ENCODE measurements at places on chromosomes 6 and 20. TPM values are rescaled to one million over a fixed set of nuclear protein-coding genes. Genes with fewer than 3 reads are reported as not detected.

DNA sequence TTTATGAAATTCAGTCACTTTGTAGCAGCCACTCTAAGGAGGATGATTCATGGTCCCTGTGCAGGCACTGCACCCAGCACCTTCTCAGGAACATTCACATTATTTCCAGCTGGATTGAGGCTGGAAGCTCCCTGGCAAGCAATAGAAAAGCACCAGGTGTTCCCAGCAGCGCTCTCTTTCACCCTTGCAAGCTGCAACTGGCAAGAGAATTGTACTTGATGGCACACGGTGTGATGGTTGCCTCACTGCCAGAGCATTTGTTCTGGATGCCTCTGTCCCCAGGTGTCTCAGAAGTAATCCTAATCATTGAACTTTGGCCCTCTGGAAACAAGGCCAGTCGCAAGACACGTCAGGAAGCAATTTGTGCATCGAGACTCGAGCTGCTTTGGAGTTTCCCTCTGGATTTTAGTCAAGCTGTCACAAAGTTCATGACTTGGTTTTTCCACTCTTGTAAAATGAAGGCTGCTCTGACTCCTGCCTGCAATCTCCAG lies 24.9 kb upstream of the PHACTR2 start:
- H3K4me3 ChIP-seq = no peak overlapping the region
- H3K4me1 ChIP-seq = no peaks in the 10 kb centered on the region
- H3K27ac ChIP-seq = no peak overlapping the region

- H3K27me3 ChIP-seq = no peaks in the 10 kb centered on the region
- no peaks in the 10 kb centered on the region for H3K4me1 ChIP-seq
- H3K4me3 ChIP-seq = no peak overlapping the region
- DNase-seq = no peak
Observed at GRCh38 chr20:9427430-9428291, 86.7 kb upstream of the LAMP5 start.

DNA sequence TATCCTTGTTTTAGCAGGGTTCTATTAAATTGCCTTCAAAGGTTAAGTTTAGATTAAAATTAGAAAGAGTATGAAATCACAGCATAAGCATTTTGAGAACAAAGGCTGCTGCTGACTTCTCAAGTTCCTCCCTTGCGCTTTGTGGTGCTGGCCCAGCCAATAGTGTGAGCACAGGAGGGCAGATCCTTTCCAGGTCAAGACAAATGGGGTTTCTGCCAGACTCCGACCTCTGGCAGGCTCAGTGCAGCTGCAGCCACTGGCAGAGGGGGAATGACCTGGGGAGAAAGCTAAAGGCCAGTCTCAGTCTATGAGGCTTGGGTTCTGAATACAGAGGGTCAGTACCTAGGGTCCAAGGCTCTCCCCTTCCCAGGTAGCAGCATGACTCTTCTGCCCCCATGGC lies 27.0 kb downstream of the CLIC5 start:
- no peaks in the 10 kb centered on the region for H3K4me1 ChIP-seq
- H3K27me3 ChIP-seq = no peaks in the 10 kb centered on the region
- no peak overlapping the region for H3K4me3 ChIP-seq
- H3K27ac ChIP-seq = no peak overlapping the region
- DNase-seq = peak; percentile 14

DNA sequence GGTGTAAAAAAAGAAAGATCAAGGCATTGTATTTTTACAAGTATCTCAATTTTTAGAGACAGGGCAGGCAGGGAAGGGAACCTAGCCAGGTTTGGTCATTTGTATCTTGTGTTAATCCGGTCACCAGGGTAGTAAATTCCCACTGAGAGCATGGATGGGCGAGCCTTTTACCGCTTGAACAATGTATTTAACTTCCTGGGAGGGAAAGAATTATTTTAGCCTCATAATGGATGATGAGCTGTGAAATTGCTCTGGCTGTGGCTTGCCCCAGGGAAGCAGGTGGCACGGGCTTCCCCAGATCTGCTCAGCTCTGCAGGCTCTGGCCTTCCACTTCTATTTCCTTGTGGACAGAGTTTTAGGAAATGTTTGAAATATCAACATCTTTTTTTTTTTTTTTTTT lies 72.9 kb downstream of the TOX2 start:
- H3K4me3 ChIP-seq = no peak overlapping the region
- no peak for DNase-seq
- no peak overlapping the region for H3K27ac ChIP-seq
- H3K27me3 ChIP-seq = no peaks in the 10 kb centered on the region
- H3K4me1 ChIP-seq = no peaks in the 10 kb centered on the region

DNA sequence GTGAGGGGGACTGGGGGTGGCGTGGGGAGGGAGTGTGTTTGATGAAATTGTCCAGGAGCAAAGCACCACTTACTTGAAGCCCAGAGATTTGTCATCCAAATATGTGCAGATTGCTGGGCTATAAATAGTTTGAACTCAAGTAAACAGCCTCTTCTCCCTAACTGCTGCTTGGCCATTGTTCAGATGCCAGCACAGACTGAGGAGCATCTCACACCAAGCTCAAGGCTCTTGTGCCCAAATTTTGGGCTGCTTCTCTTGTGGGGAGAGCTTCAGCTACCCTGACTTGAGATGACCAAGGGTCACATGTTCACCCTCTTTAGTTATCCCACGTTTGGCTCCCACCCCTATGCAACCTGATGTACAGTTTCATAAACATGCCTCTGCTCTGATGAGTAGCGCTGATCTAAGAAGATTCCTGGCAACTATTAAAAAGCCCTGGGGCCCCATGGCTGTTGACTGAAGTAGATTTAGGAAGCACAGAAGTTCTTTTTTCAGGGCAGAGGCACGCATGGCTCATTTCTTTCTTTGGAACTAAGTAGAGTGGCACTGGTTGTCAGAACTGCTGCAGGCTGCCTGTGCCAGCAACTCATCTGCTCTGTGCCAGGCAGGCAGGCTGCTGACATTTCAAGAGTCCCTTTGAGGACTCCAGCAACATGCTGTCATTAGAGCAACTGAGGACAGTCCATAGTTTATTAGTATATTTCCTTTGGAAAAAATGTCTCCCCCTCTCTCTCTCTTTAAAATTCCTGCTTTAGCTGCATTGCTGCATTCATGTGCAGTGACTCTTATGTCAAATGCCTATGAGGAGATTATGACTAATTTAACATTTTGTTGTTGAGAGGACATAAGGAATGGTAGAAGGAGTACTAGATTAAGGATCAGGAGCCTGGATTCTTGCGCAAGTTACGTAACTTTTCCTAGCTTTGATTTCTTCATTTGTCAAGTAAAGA lies 9.6 kb upstream of the PKIG start:
- H3K27me3 ChIP-seq = no peaks in the 10 kb centered on the region
- DNase-seq = peak; percentile 68
- H3K36me3 ChIP-seq = no peaks in the 10 kb centered on the region
- no peak overlapping the region for H3K4me3 ChIP-seq
- H3K27ac ChIP-seq = peak overlapping the region; percentile 91

DNA sequence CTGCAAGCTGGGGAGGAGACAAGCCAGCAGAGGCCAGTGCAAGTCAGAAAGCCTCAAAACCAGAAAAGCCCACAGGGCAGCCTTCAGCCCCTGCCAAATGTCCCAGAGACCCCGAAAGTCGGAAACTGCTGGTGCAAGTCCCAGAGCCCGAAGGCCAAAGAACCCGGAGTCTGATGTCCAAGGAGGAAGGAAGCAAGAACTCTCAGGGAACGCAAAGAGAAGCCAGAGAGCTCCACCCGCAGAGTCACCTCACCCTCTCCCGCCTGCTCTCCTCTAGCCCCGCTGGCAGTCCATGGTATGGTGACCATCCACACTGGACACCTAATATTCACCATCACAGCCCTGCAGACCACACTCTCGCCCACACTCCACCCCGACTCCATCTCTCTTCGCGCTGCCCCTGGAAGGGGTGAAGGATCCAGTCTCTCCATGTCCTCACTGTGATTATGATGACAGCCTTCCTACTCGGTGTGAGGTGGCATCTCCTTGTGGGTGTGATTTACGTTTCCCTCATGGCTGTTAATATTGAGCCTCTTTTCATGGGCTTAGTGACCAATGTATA lies 10.6 kb downstream of the ULBP3 start:
- H3K27me3 ChIP-seq = no peaks in the 10 kb centered on the region
- no peak overlapping the region for H3K27ac ChIP-seq
- no peak overlapping the region for H3K4me3 ChIP-seq
- no peak for DNase-seq

DNA sequence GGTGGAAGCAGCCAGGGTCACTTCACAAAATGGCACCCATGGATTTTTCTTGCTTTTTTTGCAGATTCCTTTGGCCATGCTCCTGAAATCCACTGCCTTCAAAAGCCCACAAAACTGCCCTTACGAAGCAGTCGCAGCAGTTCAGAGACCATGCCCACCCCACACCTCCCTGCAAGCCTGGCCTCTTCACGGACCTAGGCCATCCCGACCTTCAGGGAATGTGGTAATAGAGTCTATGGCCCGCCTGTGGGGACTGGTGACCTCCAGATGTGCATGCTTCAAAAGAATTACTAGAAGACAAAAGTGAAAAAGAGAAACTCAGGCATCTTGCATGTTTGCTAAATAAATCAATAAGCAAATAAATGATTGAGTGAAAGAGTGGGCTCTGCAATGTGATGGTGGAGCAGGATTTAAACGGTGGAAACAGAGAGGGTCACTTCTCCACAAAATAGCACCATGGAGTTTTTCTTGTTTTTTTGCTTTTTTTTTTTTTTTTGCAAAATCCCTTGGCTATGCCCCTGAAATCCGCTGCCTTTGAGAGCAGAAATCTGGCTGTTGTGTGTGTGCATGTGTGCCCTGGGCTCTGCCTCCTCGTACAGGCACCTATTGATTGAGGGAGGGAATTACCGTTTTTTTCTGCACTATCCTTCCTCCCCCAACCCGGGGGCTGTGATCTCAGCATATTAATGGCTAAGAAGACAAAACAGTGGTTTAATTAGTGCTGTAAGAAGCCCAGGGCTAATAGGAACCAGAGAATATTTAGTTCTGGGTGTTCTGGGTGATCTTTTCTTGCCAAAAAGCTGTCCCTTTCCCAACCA lies 107.4 kb downstream of the PXDC1 start:
- H3K27me3 ChIP-seq = no peaks in the 10 kb centered on the region
- H3K4me1 ChIP-seq = no peaks in the 10 kb centered on the region
- no peak overlapping the region for H3K27ac ChIP-seq
- H3K36me3 ChIP-seq = no peaks in the 10 kb centered on the region
- no peak for DNase-seq

GRCh38 chr20:64082126-64082731 lies 2.0 kb downstream of the LKAAEAR1 start:
- DNase-seq = no peak
- H3K4me3 ChIP-seq = no peak overlapping the region
- no peaks in the 10 kb centered on the region for H3K36me3 ChIP-seq
- H3K27me3 ChIP-seq = no peaks in the 10 kb centered on the region
- no peak overlapping the region for H3K27ac ChIP-seq
- H3K4me1 ChIP-seq = peaks cover 29% of the 10 kb centered on the region

The BPIFB6 gene
- not detected for total RNA-seq

The CD93 gene
- total RNA-seq = 47.3 TPM

The OOEP gene
- total RNA-seq = not detected

The TP53TG5 gene
- not detected for total RNA-seq

The ZSCAN16 gene
- 4.9 TPM for total RNA-seq

The PRIM2 gene
- total RNA-seq = 11.6 TPM

The FAM83C gene
- not detected for total RNA-seq

The PROKR2 gene
- not detected for total RNA-seq

The BTN1A1 gene
- not detected for total RNA-seq

The IP6K3 gene
- 1.3 TPM for total RNA-seq

All from adrenal gland (tissue), 19 donors.